ENCODE measurements at places on chromosomes 6 and 20. TPM values are rescaled to one million over a fixed set of nuclear protein-coding genes. Genes with fewer than 3 reads are reported as not detected.
A peak's percentile ranks its signal among the peaks of the same experiment; 100 is the strongest.

DNA sequence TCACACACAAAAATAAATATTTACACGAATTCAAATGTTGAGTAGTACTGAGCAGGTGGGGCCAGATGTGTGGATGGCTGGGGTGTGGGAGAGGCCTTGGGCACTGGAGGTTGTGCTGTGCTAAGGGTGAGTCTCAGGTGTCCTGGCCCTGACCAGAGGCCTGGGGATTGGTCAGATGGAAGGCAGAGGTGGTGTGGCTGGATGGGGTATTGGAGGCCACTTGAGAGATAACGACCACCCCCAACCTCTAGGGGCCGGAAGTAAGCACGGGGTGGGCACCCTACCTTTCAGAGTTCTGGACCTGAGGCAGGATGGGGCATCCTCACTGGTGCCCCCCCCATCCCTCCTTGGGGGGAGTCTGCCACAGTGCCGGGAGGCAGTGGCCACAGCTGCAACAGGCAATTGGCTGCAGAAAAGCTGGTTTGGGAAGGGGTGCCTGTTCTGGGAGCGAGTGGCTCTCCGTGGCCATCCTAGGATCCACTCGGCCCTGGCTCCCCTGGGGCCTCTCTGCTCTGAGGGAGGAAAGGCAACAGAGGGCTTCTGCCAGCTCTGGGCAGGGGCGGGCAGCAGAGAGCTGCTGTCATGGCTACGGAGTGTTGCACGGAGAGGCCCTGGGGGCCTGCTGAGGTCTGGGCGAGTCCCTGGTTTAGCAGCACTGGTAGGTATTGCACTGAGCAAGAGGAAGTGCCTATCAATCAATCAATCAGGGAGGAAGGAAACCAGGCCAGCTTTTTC lies 87.6 kb downstream of the ASXL1 start:
- DNase-seq = no peak

DNA sequence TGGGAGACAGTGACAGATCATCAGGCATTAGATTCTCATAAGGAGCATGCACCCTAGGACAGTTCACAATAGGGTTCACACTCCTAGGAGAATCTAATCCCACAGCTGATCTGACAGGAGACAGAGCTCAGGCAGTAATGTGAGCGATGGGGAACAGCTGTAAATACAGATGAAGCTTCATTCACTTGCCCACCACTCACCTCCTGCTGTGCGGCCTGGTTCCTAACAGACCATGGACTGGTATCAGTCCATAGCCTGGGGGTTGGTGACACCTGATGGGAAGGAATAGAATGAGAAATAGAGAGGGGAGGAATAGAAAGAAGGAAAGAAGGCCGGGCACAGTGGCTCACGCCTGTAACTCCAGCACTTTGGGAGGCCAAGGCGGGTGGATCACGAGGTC lies 336.8 kb upstream of the SASH1 start:
- DNase-seq = no peak

Gene CD24
- 0.84 TPM for total RNA-seq

DNA sequence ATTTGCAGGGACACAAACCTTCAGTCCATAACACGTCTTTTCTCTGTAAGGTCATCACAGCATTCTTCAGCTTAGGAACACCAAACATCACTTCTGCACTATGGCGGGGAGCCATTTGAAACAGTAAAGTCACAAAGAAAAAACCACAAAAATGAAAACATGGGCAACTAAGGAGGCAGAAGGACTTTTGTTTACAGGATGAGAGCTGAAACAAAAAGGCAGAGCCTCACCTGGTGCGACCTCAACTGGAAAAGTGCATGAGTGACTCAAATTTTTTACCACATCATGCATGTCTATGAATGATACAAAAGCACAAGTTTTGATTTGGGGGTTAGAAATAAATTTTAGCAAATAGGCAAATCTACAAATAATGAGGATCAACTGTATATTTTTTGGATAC lies 68.2 kb upstream of the TNFAIP3 start:
- DNase-seq = no peak

- no peak for DNase-seq
These were observed 11.3 kb downstream of the SERPINB9 start for GRCh38 chr6:2891768-2892170.

GRCh38 chr6:32968867-32969684 lies 682 bp downstream of the BRD2 start:
- DNase-seq = peak; percentile 38

Gene POPDC3
- total RNA-seq = 3.0 TPM

Gene XKR7
- total RNA-seq = not detected

Gene CCM2L
- total RNA-seq = 4.3 TPM

GRCh38 chr6:148760568-148761526 lies 14.0 kb downstream of the UST start:
- no peak for DNase-seq

Gene ABHD16B
- not detected for total RNA-seq

DNA sequence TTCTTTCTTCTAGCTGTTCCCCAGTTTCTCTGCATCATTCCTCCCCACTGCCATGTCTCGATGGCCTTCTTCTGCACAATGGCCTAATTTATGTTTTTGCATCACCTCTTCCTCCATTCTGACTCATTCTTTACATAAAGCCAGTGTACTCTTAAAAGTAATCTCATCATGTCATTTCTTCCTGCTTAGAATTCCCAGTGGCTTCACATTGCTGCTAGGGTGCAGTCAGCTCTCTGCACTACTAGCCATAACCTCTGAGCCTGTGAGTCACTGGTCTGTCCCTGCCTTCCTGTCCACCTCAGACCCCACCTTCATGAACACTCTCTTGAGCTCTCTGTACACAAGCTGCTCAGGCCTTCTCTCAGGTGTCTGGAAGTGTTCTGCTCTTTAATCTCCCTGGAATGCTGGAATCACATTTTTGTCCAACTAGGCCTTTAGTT lies 24.1 kb upstream of the TRIM27 start:
- DNase-seq = no peak

DNA sequence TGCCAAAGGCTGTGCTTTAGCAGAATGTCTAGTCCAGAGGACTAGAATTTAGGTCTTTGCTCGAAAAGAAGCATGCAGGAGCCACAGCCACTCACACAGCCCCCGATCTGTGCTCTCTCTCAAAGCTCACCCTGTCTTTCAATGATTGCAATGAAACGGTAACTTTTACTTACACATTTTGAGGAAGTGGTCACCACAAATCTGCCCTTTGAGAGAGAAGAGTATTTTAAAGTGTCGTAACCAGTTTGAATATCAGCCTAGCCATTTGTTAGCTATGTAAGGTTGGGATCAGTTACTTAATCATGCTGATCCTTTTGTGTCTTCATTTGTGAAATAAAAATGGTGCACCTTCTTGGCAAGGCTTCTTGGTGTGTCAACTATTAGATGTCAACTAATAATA lies 209.0 kb downstream of the TFAP2A start:
- no peak for DNase-seq

Gene TFB1M
- 6.4 TPM for total RNA-seq

Gene CFB
- 1,024 TPM for total RNA-seq

GRCh38 chr6:1507251-1507650 lies 102.5 kb upstream of the FOXC1 start:
- no peak for DNase-seq

GRCh38 chr20:57002066-57002570 lies 264.3 kb downstream of the BMP7 start:
- no peak for DNase-seq

DNA sequence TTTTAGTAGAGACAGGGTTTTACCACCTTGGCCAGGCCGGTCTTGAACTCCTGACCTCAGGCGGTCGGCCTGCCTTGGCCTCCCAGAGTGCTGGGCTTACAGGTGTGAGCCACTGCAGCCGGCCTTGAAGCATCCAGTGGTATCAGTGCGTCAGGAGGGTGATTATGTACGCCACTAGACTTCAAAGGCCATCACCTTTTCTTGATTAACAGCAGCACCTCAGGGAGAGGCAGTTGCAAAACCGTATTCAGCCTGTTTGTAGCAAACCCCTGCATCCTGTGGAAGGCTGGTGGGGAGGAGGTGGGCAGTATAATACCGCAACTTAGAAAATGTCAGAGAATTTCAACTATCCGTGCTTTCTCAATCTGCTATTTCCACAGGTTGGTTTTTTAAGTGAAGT lies 27.3 kb upstream of the SHLD1 start:
- DNase-seq = no peak

Gene MMP24OS
- 28.1 TPM for total RNA-seq

- DNase-seq = no peak
These were observed 29.8 kb downstream of the EPM2A start for GRCh38 chr6:145705561-145705960.

DNA sequence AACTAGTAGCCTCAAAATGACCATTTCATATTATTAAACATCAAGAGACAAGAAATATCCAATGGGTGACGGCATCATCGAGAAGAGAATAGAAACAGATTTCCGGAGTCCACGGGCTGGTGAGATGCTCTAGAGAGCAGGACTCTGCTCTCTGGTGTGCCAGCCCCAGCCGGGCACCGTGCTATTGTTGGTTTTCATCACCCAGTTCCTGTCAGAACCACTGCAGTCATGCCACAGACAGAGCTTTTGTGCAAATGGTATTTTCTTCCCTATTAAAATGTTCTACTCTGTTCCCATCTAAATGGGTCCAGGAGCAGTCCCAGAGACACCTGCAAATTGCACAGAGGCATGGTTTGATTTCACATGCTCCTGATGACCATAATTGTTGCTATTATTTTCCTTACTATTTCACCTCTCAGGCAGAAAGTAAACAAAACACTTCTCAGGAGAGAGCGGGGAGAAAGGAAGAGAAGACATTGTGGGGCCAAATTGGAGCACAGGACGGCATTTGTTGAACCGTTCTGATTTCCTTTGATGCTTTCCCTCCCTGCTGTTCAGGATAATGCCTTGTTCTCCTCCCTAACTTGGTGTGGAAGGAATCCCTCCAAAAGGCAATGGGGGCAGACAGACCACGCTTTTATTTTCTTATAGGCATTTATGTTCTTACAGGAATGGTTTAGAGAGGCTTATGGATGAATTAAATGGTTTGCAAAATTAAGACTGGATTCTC lies 11.4 kb upstream of the RAMACL start:
- no peak for DNase-seq

Gene EMILIN3
- total RNA-seq = not detected

Gene PHF3
- total RNA-seq = 67.7 TPM
